ENCODE measurements at places on chromosomes 16 and 17.

DNA sequence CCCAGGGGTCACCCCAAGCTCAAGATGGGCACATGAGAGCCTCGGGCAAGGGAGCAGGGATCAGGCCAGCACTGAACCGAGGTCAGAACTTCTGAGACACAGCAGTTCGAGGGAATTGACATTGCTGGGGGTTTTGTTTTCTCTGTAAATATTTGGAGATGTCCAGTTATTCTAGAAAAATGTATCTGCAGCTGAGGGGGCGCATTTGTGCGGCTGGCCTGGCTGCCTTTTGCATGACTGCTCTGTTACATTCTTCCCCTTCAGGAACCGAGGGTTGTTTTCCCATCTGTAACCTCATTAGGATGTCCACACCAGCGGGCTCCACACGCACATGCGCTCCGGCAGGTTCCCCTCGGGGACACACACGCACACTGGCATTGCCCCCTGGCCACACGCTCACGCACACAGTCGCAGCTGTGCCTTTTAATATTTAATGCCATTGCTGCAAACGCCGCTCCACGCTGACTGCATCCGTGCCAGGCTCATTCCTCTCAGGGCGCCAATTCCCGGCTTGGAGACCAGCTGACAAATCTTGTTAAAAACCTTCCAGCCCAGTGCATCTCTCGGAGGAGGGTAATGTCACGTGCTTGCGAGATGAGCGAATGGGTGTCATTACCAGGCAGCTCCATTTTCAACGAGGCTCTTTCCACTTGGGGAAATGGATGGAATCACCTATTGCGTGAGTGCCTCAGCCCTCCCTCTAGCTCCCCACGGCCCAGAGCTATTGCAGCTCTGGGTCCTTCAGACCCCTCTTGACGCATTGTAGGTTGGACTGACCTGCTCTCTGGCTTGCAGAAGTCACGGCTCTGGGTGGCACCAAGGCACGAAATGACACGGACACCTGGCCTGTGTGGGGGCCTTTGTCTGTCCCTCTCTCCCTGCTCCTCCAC lies 13.1 kb downstream of the CCR7 start:
- no peak for DNase-seq

DNA sequence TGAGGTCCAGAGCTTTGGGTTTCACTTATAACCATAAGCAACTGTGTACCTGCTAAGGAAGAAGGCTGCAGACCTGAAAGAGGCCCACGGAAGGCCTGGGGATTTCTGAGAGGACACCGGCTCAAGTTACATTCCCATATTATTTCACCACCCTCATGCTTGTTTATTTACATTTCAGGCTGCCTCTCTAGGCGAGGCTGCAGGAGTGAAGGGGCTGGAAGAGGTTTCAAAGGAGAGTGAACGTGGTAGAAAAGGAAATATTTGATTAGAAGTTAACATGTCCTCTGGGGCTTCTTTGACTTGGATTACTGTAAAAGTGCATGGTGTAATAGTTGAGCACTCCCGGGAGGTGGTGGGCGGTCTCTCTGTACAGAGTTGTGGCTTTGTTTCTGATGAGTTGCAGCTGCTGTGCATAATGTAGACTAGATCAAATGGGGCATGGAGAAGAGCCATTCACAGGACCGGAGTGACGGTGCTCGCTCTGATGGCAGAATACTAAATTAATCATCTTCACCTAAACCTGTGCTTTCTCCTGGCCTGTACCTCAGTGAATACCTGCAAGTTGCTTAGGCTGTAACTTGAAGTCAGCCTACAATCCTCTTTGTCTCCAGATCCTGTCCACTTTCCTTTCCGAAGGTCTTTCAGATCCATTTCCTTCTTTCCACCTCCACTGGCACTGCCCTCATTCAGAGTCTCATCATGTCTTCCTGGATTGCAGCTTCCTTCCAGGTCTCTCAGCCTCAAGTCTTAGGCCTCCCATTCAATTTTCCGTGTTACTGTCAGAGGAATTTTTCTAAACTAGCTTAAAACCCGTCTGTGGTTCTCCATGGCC lies 1.9 kb upstream of the CPD start:
- no peak for DNase-seq

DNA sequence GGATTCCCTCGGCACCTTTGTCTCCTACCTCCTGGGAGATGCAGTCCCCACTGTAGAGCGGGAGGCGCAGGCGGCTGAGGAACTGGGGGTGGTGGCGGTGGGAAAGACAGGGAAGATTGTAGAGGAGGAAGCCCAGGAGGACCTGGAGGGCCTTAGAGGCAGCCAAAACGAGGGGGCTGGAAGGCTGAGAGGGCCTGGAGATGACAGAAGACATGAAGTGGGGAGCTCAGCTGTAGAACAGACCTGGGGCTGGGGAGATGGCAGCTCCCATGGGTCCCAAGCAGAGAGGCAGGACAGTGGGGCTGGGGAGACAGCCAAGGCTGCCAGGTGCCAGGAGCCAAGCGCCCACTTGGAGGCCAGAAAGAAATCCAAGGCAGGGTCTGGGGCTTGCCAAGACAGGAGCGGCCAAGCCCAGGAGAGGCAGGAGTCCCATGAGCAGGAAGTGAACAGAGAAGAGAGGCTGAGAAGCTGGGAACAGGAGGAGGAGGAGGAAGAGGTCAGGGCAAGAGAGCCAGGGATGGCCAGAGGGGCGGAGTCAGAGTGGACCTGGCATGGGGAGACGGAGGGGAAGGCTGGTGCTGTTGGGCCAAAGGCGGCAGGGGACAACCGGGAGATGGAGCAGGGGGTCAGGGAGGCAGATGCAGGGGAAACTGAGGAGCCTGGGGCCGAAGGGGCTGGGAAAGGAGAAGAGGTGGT lies 803 bp downstream of the APOBR start:
- DNase-seq: no peak

GRCh38 chr17:57785022-57785421 lies 39.9 kb upstream of the CCDC182 start:
- DNase-seq: no peak

DNA sequence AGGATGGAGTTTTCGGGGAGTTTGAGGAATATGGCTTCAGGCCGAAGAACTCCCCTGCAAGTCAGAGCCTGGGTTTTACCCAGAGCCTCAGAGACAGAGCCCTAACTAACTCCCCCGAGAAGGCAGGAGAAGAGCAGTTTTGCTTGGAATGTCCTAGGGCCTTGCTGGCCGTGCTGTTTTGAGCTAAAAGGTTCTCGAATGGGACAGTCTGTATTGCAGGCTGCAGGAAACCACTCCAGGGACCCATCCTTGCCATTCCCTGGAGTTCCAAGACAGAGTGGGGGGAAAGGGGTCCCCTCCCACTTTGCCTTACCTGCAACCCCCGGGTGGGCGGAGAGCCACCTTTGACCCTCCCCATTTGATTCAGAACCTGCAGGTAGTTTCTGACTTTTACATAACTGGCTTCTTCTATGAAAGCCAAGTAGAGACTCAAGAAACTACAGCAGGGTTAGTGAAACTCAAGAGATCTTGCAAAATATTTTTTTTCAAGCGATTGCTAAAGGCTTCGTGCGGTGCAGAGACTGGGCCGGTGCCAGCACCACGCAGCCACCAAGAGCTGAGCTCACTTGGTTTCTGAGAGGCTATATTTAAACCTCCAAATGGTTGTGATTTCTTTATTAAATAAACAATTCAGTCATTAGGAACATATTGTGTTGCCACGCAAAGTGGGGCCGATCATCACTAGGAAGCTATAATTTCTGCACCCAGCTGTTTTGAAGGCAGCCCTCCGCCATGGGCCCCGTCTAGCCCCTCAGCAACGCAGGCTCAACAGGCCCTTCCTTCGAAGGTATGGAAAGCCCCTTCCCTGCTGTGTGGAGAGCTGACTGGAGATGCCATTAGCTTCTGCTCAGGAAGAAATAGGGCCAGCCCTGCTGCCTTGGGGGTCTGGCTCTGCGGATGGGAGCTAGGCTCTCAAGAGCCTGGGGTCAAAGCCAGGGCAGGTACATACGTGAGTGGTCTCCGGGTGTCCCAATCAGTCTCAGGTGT lies 223.0 kb downstream of the NTN1 start:
- DNase-seq: no peak

DNA sequence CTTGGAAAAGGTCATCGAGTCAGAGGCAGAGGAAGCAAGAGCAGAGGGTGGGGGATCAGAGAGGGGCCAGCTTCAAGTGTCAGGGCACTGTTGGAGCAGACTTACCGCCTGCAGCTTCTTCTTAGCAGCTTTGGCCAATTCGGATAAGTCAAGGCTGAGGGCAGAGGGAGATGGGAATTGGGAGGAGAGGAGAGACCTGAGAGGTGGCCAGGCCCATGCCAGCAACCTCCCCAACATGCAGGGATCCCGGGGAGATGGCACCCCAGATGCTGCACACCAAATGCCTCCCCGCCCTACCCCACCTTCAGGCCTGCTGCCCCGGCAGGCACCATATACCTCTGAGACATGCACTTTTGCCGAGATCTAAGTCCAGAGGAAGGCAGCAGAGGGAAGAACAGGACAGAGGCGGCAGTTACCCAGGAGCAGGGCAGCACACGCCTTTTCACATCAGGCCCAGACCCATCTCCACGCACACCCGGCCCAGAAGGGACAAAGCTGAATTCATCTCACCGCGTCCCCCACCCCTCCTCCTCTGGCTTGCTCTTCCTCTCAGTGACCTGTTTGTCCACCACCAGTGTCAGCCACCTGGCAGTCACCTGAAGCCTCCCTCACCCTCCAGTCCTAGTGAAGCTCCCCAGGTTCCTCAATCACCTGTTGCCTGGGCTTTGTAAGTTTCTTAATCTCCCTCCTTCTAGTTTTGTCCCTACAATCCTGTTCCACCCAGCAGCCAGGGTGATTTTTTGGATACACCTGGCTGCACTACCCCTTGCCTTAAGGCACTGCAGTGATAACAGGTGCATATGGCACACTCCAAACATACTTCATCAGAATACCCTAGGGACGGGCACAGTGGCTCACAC lies 10.4 kb downstream of the TP53I13 start:
- no peak for DNase-seq

- no peak for DNase-seq
These were observed 97.0 kb downstream of the WWOX start for GRCh38 chr16:78196502-78196901.

GRCh38 chr16:84373907-84374489 lies 5.7 kb downstream of the ATP2C2 start:
- DNase-seq: no peak

- DNase-seq: no peak
These were observed 23.4 kb downstream of the MAPK8IP3 start for GRCh38 chr16:1729445-1729844.

DNA sequence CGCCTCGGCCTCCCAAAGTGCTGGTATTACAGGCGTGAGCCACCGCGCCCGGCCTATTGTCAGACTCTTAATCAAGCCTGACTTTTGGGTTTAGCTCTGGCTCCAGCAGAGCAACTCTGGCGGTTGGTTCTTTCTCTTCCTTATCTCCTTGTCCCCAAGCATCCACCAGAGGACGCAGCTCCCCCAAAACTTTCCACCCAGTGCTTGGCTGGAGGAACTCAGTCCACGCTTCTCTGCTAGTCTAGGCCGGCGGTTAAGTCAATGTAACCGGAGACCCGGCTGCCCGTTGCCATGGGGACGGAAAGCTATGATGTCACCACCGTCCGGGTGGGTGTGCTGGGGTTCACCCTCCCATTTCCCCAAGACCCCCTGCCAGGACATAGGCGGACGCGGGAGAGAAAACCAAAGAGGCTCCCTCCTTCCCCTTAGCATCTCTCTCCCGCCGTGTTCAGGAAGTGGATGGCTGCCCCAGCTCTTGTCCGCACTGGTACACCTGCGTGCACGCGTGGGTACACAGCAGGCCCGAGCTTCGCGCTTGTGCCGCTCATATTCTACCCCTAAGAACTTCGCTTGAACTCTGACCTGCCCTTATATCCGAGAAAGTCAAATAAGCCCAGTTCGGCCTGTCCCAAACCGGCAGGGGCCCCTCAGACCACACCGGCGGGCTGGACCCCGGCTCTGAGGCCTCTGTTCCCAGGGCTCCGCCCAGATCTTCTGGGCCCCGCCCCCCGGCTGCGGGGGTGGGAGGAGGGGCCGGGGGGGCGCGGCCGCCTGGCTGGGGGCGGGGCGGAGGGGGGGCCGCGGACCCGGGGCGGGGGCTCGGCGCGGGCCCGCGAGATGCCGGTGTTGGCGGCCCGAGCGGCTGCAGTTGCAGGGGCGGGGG lies at the start of gene RND2:
Gene RND2 (plus strand): TSS at position 825 of the 883 bp plus-strand sequence. CDS start 117 bp downstream, outside the sequence.
- DNase-seq: peak; percentile 82

GRCh38 chr17:7893187-7893880 lies 4.7 kb downstream of the CHD3 start:
- no peak for DNase-seq

- peak; percentile 46 for DNase-seq
These were observed 89.8 kb downstream of the CYB561 start for GRCh38 chr17:63356337-63356757.
